GF-D8 (cell line): ENCODE measurements at places on chromosomes 11 and 22.

DNA sequence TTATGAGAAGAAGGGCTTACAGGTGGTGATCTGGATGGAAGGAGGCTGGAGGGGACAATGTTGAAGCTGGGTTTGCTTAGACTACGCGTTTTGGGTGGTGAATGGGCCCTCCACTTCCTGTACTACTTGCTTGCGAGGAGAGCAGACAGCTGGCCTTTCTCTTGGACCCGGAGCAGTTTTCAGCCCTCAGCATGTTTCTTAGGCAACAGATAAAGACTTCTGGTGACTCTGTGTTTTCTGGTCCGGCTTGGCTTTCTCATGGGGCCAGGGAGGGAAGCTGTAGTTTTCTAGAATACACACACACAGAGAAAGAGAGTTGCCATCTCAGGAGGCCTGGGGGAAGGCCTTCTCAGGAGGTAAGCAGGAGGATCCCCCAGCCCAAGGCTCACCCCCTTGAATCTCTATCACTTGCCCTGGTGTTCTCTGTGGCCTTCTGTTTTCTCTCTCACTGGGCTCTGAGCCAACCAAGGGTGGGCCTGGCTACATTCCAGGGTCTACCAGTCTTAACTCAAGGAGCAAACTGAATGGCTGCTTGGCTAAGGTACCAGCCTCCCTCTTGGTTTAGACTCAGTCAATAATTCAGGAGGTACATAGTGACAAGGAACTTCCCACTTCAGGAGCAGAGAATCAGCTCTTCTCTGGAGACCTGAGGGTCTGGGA lies 2.4 kb downstream of the CCS start:
- no peak for DNase-seq

DNA sequence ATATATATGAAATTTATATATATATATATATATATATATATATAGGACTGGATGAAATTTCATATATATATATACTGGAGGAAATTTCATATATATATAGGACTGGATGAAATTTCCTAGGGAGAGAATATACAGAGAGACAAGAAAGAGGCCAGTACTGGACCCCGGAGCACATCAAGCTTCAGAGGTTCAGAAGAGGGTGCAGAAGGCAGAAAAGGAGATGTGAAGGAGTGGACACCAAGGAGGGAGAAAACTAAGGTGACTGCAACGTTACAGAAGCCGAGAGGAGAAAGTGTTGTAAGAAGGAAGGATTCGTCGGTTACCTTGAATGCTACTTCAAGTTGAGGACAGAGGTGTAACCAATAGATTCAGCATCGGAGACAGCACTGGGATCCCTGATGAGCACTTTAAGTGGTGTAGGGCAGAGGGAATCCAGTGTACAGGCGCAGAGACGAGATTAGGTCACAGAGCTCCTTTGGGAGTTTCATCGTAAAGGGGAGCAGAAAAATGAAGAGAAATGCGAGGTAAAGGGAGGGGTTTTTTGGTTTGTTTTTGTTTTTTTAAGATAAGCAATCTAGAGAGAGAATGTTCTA lies 8.5 kb upstream of the TPH1 start:
- DNase-seq, result no peak

- no peak for DNase-seq
Measured at GRCh38 chr11:10818594-10818993, 9.9 kb upstream of the EIF4G2 start.

GRCh38 chr11:1475841-1476240 lies 10.7 kb downstream of the MOB2 start:
- DNase-seq, result no peak

GRCh38 chr11:68214173-68215086 lies 1.3 kb upstream of the KMT5B start:
- no peak for DNase-seq

- DNase-seq, result no peak
Measured at GRCh38 chr22:27581688-27582087, 219.9 kb downstream of the MN1 start.

GRCh38 chr22:42068291-42068690 lies 2.3 kb downstream of the NAGA start:
- no peak for DNase-seq

- DNase-seq, result no peak
Measured at GRCh38 chr22:39725351-39726035, 154.9 kb downstream of the CACNA1I start.
